AG09309 (cell line): ENCODE measurements at places on chromosomes 6 and 20.
A peak's percentile ranks its signal among the peaks of the same experiment; 100 is the strongest.

DNA sequence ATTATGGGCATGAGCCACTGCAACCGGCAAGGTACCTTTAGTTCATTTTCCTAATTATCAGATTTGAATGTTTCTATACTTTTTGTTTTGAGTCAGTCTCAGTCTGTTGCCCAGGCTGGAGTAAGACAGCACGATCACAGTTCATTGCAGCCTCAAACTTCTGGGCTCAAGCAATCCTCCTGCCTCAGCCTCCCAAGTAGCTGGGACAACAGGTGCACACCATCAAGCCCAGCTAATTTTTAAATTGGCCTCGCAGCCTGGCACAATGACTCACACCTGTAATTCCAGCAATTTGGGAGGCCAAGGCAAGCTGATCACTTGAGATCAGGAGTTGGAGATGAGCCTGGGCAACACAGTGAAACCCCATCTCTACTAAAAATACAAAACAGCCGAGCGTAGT, 24.4 kb downstream of the STAU1 start:
- DNase-seq = no peak

- DNase-seq = no peak
Measured at GRCh38 chr6:21235162-21235561, 358.4 kb upstream of the SOX4 start.

GRCh38 chr20:37598100-37598543, 70.4 kb upstream of the BLCAP start:
- no peak for DNase-seq

DNA sequence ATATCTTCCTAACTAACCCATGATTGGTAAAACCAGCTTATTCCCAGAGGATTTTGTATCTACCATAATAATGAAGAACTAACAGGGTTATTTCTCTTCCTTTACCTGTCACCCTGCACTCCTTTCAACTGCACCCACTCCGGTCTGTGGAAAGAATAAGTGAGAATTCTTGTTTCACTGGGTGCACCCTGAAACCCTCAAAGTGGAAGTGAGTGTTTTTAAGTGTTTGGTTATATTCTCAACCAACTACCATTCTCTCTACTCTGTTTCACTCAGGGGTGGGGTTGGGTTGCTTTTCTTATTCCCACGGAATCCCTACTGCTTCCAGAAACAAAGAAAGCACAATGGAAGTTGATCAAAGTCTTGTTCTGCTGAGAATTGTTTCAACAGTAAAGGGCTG, 42.6 kb upstream of the KHDRBS2 start:
- DNase-seq = no peak

DNA sequence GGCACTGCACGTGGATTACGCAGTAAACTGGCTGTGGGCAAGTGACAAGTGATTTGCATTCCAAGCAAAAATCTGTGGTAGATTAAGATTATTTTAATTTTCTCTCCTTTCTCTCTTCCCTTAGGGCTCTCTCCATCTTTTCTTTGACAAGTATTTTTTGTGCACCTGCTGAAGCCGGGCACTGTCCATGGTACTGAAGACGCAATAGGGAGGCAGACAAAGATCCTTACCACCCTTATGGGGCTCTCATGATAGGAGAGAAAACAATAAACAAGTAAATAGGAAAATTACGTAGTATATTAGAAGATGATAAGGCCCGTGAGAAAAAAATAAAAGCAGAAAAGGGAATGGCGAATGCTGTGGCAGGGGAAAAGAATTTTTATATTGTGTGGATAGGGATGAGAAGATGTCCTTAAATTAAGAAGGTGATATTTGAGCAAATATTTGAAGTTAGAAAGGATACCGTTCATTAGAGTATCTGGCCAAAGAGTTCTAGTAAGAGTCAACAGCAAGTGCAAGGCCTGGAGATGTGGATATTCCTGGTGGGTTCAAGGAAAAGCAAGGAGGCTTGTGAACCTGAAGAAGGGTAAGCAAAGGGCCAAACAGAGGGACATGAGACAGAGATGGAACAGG, 146.0 kb downstream of the LAMP5 start:
- no peak for DNase-seq

DNA sequence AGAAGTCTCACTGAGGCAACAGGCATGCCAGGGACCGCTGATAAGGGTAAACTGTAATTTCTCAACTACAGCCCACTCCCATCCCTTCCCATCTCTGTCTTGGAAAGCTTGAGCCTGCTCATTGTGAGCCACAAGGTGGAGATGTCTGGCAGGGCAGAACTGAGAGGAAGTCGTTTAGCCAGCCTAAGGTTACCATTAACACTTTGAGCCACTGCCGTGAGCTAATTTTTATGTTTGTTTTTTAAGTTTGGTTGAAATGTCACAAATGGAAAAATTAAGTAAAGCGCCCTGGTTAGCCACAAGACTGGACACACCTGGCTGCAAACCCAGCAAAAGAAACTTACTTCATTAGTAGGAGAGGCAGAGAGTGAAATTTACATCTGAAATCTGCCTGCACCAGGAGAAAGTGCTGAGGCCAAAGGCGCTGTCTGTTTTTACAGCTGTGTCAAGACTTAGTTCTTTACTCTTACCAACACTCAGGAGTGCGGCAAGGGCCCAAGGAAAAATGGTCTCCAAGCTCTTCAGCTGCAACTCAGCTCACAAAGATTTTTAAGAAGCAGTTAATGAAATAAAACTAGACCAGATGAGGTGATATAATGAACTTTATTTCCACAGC, 50.0 kb upstream of the FAM83C start:
- no peak for DNase-seq

GRCh38 chr6:88804701-88805100, 158.7 kb downstream of the RNGTT start:
- peak; percentile 10 for DNase-seq

- DNase-seq = peak; percentile 27
Measured at GRCh38 chr6:46044881-46045617, 29.4 kb upstream of the CLIC5 start.

DNA sequence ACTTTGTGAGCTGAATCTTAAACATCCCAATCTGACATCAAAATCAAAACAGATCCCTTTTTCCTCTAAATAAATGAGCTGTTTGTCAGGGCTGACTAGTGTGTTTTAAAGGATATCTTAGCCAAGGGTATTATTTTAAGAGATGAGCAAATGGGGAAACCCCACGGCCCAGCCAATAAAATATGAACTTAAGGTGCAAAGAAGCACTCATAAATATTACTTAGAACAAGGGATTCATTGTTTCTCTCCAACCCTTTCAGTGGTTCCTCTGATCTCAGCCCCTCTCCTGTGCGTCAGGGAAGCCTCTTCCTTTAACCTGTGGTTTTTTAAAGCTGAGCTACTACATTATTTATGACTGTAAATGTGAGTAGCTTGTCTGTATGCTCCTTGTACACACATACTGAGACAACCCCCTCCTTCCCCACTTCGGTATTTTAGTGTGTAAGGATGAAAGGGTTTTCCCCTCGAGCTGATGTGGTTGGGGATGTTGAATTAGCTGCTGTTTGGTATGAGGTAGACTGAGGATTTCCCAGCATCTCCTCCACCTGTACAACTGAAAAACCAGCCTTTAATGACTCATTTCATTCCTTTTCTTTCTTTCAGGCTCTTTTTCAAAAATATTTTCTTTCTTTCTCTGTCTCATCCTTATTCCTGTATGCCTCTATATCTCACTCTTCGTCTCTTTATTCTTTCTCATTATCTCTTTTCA, 6.5 kb downstream of the BMP5 start:
- DNase-seq = no peak

GRCh38 chr20:49587111-49587570, 19.2 kb upstream of the PTGIS start:
- DNase-seq = peak; percentile 89

DNA sequence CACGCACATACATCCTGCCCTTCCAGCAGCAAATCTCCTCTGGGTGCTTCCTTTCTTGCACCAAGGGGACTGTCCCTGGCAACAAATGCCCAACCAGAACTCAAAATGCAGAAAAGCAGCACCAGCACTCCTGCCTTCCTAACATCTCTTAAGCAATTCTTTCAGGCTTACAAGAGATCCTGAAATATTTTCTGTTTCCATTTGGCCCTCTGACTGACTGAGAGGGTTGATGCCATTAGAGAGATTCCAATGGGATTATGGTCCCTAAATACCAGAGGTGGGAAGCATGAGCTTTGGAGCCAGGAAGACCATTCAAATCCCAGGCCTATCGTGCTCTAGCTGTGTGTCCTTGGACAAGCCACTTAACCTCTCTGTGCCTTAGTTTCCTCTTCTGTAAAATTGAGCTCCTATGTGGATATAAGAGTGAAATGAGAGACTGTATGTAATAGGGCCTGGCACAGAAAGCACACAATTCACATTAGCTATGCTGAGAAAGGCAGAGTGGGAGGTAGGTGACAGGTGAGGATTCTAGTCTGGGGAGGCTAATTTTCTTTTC, 56.8 kb downstream of the PRDM1 start:
- DNase-seq = no peak

- peak; percentile 70 for DNase-seq
Measured at GRCh38 chr6:150865406-150866146, at the start of gene MTHFD1L. Gene MTHFD1L (plus strand): TSS chr6:150865702. CDS start chr6:150865823, 121 bp downstream.

DNA sequence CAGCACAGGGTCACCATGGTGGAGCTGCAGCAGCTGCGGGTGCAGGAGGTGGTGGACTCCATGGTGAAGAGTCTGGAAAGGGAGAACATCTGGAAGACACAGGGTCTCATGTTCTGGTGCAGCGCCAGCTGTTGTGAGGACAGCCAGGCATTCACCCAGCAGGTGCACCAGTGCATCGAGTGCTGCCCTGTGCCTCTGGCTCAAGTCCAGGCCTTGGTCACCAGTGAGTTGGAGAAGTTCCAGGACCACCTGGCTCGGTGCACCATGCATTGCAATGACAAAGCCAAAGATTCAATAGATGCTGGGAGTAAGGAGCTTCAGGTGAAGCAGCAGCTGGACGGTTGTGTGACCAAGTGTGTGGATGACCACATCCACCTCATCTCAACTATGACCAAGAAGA, 22.9 kb upstream of the RIPK1 start:
- DNase-seq = no peak

- no peak for DNase-seq
Measured at GRCh38 chr6:8054276-8054675, 9.9 kb downstream of the BLOC1S5 start.

DNA sequence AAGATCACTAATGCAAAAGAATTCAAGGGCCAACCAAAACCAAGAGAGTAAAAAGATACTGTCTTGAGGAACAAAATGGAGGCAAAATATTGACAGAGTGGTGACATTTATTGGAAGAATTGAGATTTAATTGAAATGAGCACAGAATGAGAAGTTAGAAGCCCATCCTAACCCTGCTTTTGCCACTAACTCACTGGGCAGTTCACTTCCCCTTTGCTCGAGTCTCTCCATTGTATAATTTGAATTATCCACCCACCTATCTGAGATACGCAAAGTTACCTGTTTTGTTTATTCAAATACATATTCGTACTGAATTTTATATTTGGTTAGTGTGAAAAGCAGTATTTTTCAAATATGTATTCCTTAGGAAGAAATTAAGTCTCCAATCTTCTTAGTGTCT, 204.5 kb upstream of the PRDM1 start:
- no peak for DNase-seq

DNA sequence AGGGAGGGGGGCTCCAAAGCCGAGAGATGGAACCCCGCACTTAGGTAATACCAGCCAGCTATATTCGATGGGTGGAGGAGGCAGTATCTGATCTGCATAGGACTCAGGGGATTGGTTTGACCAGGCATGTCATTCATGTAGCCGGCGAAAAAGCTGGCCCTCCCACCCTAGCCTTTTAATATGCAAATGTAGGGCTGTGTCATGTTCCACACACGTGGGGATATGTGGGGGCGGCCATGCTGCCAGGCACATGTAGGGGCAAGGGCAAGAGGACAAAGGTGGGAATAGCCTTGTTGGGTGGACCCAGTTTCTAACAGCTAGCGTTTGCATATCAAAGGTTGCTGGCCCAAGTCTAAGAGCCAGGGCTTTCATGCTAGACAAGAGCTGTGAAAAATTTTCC, 39.1 kb upstream of the DDR1 start:
- DNase-seq = no peak

- DNase-seq = no peak
Measured at GRCh38 chr6:38156818-38157565, 337.5 kb downstream of the ZFAND3 start.

DNA sequence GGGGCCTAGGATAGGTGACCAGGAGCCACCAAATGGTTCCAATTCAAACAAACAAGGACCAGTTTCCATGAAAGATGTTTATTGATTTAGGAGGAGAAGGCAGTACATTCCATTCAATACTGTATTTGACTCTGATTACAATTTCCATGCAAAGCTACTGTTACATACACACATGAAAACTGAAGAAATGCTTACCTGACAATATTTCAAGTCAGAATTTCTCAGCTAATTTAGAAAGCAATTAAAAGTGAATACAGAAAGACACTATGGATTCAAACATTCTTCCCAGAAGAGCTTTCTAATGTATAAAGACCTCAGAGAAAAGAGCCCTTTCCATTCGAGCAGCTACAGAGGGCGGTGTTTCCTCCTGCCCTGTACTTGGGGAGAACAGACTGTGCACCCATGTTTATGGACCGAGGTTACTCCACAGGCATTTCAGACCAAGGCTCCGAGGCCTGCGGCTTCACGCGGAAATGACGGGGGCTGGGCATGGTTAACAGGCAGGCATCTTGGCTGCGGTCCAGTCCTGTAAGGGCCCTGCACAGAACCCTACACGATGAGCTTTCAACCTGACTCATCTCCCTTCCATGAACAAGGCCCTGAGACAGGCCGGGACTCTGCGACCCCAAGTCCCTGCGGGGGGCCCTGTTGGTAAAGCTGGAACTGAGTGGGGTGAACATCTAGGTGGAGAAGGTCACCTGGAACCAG, 25.7 kb upstream of the TCFL5 start:
- DNase-seq = peak; percentile 71

DNA sequence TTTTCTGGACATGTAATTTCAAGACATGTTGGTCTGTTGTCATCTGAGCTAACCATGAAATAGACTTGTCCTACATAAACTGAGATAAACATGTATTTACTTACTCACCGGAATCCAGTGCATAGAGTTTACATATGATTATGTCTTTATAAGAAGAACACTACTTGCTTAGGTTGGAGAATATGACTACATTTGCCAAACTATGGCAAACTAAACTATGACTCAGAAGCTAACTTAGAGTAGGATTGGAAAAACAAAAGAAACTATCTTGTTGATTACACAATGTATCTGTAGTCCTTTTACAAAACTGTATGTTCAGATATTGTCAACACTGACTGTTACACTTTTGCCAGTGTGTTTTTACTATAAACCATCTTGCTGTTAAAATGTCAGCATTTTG, 113.3 kb downstream of the CRYBG1 start:
- DNase-seq = peak; percentile 37

- no peak for DNase-seq
Measured at GRCh38 chr20:50510706-50511542, 741 bp downstream of the PTPN1 start.

DNA sequence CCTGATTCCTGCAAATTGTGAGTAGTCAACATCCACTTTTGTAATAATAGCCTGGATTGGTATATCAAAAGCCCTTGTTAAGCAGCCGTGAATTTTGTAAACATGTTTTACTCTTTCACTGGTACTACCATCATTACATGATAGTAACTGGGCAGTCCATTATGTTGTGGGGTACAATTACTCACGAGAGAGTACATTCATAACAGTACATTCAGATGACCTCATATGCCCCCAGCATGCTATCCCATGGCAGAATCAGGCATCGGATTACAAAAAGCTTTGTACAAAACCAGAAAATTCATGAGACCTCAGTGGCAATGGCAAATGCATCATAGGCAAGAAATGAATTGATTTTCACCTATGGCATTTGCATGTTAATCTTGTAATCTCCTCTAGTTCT, 166.2 kb downstream of the EPM2A start:
- no peak for DNase-seq

GRCh38 chr20:35334311-35335101, 42.3 kb upstream of the FAM83C start:
- no peak for DNase-seq
